Endothelial cell of umbilical vein (primary cell): ENCODE measurements at places on chromosomes 16 and 17. TPM values are rescaled to one million over a fixed set of nuclear protein-coding genes. Genes with fewer than 3 reads are reported as not detected.

Gene FAM83G
- 10.9 and 11.1 TPM in 2 replicates for total RNA-seq

DNA sequence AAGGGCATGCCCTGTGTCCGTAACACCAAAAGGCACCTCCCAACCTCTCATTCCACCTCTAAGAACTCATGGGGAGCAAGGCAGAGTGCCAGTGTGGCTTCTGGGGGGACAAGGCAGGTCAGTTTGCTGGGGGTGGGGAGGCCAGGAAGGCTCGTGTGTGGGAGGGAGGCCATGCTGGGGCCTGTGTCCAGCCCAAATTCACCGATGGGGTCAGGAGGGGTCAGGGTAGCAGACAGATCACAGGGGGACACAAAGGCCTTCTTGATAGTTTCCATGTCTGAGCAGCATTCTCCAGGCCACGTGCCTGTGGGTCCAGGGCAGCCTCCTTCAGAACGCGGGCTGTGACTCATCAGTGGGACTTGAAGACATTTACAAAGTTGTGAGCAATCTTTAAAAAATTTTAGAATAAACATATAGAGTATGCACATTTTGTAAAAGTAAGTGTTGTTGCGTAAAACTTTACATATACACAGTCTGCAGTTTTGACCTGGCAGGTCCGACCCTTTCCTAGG lies 20.9 kb downstream of the SPACA3 start:
- no peak for DNase-seq

DNA sequence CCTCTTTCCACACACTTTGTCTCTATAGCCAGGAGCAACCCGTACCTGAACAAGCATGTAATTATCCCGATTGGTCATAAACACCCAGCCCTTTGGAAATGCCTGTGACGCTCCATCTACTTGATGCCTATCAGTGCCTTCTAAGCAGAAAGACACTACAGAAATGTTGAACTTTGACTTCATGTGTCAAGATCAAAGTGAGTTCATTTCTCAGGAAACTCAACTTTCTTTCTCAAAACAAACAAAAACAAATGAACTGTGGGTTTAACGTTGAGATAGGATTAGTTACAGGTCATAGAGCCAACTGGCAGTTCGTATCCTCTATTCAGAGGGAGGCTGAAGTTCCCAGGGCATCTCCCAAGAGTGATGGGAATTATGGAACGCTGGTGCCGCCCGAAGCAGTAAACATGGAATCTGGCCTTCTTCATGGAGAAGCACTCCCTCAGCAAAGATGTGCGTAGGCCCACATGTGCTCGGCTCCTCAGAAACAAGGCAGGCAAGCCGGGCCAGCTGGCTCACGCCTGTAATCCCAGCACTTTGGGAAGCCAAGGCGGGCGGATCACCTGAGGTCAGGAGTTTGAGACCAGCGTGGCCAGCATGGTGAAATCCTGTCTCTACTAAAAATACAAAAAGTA lies 9.5 kb downstream of the SLC6A4 start:
- DNase-seq, result no peak

Gene IL17C
- total RNA-seq, result not detected in 2 replicates

DNA sequence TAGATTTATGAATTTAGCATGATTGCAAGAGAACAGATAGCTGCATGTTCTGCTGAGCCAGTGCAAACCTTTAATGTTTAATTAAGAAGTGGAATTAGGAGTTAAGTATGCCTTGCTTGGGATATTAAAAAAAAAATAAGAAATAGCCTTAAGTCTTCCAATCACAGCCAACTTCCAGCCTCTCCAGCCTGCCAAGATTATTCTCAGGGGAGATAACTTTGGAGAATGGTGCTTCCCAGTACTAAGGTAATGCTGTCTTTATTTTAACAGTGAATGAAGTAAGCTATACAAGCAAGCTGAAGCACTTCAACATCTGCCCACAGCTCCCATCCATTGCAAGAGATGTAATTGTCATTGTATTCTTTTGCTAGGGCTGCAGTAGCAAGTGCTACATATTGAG lies 389.5 kb upstream of the ASIC2 start:
- DNase-seq, result no peak
